Stimulated activated CD4-positive, alpha-beta T cell treated with anti-CD3 and anti-CD28 coated beads, Interleukin-2, amount 100 ng/mL, for 48 hours (primary cell): ENCODE measurements at places on chromosomes 4 and X.

DNA sequence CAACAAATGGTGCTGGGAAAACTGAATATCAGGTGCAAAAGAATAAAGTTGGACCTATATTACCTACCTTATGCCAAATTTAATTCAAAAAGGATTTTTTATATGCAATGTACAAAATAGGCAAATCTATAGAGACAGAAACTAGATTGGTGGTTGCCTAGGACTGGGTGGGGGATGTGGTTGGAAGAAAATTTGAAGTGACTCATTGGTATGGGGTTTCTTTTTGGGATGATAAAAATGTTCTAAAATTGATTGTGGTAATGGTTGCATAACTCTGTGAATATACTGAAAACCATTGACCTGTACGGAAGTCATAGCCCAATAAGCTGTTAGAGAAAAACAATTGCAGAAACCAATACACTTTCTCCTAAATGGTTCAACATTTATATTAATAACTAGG, 72.1 kb downstream of the COL4A5 start:
- DNase-seq = no peak

GRCh38 chr4:132266374-132266773, 882.7 kb upstream of the PCDH10 start:
- DNase-seq = no peak

DNA sequence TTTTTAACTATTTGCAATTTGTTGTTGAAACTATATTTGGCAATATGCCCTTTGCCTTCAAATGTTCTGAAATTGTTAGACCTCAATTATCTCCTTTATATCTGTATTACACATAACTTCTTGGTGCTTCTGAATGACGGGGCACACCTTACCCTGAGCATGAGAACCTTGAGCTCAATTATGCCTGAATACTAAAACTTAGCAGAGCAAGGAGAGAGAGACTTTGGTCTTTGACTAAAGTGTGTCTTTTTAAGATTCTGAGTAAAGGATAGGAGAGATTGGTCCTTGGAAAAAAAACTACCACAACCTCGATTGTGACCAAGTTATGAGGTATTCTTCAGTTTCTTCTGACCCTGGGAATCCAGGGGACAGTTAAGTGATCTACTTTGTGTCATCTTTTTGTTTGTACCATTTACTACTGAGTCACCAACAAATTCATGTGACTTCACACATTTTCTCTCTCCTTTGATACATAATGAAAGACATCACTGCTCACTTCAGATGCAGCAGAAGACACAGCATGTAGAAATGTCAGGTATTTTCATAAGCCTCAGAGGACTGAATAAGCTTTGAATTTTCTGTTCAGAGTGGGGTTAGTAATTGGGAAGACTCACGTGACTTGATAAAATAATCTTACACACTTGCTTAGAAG, 51.4 kb downstream of the PTTG2 start:
- no peak for DNase-seq

DNA sequence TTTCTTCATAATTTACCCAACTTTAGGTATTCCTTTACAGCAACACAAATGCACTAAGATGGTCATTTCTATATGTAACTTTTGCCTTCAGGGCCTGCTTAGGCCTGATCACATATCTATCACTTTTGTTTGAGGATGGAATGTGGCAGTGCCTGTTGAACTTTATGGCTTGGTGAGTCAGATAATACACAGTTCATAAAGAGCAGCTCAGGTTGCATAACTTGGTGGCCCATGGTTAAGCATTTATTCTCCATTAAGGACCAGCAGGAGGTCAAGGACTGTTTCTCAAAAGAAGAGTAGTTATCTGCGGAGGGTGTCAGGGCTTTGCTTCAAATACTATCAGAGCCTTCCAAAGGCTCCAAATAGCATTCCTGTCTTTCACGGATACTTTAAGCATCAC, 124.1 kb upstream of the PDHA2 start:
- no peak for DNase-seq

DNA sequence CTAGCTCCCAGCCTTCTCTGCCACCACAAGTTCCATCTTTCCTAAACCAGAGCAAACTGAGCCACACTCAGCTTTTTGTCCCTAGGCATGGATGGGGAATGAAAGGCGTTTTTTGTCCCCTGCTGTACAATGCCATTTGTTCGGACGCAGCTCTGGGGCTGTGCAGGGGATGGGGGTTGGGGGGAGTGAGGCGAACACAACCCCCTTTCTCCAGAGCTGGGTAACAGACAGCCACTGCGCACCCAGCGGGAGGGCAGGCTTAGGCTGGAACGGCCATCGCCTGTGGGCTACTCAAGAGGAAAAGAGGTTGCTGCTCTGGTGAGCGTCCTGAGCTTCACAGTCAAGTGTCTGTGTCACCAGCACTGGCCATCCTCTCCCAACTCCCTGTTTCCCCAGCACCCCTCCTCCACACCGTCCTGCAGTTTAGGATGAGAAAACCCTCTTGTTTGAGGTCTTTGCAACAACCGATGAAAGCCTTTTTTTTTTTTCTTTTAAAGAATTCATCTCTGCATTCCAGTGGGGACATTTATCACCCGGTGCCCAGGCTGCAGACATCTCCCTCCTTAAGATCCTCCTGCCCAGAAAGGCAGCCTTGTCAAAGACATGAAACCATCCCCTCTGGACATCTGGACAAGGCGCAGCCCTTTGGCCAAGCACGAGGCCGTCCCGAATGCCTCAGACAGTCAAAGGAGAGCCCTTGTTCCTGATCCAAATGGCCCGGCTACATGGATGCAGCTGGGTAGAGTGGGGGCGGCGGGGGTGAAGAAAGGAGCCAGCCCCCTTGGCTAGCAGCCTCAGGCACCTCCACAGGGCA, 419.6 kb downstream of the BCOR start:
- DNase-seq = no peak

GRCh38 chrX:97366237-97366636, 482.5 kb downstream of the RPA4 start:
- DNase-seq = no peak

GRCh38 chr4:156633847-156634246, 337.8 kb downstream of the PDGFC start:
- DNase-seq = no peak

- no peak for DNase-seq
These were observed 5.5 kb upstream of the TRIM75 start for GRCh38 chr4:165048170-165048569.

- no peak for DNase-seq
These were observed 2.7 kb downstream of the ACE2 start for GRCh38 chrX:15598026-15598425.

DNA sequence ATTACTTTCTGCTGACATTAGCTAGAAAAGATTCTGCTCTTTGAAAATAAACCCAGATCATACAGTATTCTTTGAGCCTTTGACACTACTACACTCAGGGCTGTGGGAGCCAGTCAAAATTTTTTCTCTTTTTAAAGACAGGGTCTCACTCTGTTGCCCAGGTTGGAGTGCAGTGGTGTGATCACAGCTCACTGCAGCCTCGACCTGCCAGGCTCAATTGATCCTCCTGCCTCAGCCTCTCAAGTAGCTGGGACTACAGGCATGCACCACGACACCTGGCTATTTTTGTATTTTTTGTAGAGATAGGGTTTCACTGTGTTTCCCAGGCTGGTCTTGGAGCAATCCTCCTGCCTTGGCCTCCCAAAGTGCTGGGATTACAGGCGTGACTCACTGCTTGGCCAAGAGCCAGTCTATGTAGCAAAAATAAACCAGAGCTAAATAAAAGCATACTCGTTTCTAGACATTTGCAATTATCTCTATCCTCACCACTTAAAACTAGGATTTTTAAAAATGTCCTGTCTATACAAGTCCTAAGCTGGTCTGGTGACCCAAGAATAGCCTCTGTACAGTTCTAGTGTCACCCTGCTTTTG, 43.2 kb downstream of the AKAP4 start:
- DNase-seq = no peak

GRCh38 chrX:22958250-22958649, 41.5 kb upstream of the DDX53 start:
- no peak for DNase-seq

DNA sequence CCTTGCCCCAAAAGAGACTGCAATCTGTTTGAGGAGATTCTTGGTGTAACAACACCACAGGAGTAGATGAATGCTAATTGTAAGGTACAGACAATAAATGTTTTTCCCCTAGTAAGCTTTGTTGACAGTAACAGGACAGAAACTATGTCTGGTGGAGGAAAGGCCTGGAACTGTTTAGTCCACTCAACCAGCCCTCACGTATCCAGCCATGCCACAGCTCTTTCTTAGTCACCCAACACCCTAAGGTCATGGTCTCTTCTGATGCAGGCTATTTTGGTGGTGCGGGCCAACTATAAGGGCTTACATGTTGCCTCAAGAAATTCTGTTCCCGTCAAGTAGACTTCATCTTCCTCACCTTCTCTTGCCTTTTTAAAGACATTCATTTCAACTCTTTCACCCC, 75.9 kb upstream of the GAB1 start:
- DNase-seq = no peak

- no peak for DNase-seq
These were observed 72.2 kb upstream of the VBP1 start for GRCh38 chrX:155143959-155144548.

- DNase-seq = no peak
These were observed 68.3 kb upstream of the CNKSR2 start for GRCh38 chrX:21305799-21306336.

DNA sequence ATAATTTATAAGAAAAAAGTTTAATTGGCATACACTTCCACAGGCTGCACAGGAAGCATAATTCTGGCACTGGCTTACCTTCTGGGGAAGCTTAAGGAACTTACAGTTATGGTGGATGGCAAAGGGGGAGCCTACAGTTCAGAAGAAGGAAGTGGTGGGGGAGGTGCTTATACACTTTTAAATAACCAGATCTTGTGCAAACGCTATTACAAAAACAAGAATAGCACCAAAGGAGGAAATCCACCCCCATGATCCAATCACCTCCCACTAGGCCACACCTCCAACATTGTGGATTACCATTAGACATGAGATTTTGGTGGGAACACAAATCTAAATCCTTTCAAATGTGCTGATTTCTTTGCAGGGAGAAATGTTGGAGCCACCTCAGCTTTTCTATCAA, 287.7 kb downstream of the CPXCR1 start:
- no peak for DNase-seq

- no peak for DNase-seq
These were observed 5.7 kb upstream of the TADA2B start for GRCh38 chr4:7037425-7037824.

DNA sequence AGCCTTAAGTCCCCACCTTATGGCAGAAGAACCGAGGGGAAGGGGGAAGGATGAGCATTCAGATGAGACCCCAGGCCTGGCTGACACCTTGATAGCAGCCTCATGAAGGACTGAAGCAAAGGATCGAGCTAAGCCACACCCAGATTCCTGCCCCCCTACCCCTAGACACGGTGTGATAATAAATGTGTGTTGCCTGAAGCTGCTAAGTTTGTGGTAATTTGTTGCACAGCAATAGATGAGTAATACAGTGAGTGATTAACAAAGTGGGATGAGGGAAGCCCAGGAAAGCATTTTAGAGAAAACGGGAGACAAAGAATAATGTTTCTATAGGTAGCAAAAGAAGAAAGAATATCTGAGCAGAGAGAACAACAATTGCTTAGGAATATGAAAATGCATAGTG, 404.2 kb downstream of the MID1IP1 start:
- no peak for DNase-seq

DNA sequence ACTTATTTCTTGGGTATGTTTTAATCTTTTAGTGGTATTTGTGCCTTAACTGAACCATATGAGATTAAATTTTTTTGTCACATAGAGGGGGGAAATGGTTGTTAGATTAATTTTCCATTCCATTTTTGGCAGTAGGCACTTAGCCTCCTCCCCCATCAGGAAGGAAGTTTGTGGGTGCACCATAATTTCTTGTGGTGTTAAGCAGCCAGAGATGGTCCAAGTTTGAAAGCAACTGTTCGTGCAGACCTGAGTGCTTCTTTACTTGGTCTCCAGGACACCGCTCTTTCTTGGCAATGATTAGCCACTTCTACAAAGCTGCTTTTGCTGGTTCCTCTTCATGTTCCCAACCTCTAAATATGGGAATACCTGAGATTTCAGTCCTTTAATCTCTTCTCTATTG, 92.7 kb upstream of the RPL34 start:
- no peak for DNase-seq

GRCh38 chr4:97104666-97105065, 1038.6 kb downstream of the STPG2 start:
- no peak for DNase-seq

- DNase-seq = no peak
These were observed 39.8 kb downstream of the BBS12 start for GRCh38 chr4:122772311-122772710.

DNA sequence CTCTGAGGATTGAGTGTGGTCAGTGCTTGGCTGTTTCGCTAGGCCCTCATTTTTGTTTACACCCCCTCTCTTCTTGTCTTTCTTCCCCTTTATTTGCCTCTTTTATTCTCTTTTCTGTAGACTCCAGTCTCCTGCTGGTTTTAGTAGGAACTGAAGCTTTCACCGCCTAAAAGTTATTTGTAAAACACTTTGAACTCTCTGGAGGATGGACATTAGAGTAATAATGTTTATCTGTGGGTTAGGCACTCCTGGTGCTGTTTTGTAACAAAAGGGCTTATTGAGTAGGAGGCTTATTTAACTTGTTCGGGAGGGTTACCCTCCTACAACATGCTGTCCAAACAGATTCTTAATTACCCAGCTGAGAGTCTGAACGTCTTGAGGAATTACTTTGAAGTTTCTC, 1.6 kb upstream of the ARHGAP10 start:
- no peak for DNase-seq

DNA sequence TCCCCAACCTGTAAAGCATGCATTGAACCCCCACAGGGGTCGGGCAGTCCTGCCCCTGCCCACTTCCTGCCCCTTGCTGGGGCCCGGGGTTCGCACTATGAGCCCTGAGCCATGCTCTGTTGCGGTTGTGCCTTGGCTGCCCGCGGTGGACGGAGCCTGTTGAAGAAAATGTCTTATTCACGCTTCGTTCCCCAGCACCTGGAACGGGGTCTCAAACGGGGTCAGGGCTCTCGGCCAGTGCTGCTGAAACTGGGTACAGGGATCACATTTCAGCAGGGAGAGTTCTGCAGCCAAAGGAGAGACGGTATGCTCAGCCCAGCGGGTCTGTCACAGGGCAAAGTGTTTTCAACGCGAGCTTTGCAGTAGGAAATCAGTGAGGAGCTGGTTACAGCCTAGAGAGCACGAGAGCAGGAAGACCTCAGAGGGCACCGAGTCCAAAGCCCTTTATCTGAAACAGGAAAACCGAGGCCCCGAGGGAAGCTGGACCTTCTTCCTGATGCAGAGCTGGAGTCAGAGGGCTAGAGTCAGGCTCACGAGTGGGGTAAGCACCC, 46.3 kb upstream of the AFAP1 start:
- no peak for DNase-seq

- DNase-seq = no peak
These were observed 92.5 kb upstream of the MAMLD1 start for GRCh38 chrX:150270622-150271021.

DNA sequence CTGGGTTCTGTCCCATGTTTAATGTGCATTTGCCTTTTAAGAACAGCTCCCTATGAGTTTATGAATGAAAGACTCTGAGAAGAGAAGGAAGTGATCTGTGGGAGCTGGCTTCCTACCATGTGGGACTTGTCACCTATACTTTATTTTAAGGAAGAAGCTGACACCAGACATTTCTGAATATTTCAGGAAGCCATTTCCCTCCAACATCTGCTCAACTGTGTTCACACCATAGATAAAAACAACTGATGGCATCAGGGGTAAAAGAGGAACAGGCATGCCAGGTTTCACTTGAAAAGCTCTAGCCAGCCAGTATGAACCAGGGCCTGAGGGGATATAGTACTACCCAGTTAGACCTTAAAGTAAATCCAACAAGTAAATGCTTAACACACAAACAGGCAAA, 116.0 kb downstream of the COL4A6 start:
- DNase-seq = no peak
